ENCODE measurements at places on chromosomes 3 and 15.

DNA sequence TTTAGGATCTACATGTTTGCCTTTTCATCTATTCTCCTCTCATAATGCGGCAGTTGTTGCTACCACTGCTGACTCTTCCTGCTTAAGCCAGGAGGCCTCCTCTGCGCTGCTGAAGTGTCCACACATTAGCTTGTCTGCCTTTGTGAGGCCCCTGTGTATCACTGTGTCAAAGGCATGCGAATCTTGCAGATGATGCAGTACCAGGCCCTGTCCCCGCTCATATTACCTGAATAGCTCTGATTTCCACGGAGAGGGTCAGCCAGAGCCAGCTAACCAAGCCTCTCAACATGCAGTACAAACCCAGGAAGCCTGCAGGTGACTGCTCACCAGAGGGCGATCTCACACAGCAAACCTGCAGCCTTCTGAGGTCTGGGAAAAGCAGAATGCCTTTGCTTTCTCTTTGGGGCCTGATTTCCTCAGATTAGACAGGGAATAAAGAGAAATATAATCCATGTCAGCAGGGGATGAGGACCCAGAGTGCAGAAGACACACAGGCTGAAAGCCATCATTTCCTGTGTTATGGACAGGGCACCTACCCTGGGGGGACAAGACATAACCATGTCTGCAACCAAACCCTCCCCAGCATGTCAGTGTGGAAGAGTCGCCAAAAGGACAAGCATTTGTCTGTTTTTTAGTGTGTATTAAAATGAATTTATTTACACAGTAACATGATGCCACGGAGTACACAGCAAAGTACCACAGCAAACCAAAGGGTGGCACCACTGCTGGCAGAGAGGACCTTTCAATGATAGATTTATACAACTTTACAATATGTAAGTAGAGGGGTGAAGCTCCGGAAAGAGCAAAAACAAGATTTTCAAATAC, 36.8 kb upstream of the TSPAN3 start:
- peak; percentile 27 for DNase-seq

DNA sequence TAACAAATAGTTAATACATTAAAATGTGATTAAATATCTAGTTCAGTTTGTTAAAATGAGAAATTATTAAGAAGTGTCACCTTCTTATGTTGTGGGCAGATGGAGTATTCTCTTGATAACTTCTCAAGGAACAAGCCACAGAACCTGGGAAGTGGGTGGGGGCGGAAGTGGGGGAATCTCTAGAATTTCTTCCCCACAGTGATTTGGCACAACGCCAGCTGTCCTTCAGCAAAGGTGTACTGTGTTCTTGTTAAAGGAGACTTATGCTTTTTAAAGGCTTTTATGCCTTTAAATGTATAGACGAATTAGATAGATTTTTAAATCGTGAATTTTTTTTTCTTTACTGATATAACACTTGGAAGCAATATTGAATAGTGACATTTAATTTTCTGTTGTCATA, 42.4 kb downstream of the SEC22A start:
- DNase-seq = peak; percentile 18

DNA sequence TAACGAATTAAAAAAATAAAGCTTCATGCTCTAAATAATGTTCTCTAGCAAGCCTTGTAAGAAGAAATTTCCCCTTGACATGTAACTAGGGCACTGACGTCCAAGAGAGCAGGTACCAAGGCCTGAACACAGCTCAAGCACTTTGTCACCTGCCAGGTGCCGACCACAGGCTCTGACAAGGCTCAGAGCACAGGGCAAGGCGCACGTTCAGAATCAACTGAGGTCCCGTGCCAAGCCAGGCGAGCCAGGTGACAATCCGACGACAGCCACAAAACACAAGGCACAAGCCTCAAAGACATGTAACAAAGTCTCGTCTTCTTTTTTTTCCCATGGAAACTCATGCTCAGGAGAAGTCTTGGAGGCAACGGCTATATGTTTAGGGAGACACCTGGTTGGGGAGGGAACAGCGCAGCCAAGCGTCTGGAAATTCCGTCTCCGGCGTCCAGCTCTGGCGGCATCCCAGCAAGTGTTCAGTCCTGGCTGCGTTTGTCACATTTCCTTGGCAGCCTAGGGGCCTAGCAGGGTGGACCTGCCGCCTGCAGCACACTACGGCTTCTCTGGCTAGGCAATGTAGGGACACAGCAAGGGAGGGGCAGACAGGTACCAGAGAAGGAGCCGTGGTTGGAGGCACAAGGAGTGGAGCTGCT, 76.7 kb downstream of the ADAMTS17 start:
- DNase-seq = no peak

DNA sequence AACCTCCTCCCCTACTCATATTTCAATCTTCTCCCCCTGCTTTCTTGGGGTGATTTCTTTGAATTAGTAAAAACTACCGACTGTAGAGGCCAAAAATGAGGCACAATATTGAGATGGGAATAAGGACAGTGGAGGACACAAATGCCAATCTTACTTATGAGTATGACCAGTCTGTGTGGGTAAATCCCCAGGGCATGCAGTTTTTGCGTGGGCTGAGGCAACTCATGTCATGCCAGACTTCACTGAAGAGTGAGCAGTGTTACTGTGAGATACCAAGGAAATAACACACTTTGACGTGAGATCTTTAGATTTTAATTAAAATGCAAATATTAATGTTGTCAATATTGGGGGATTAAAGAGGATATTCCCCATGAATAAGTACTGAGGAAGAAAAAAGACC, 254.3 kb upstream of the ICE2 start:
- no peak for DNase-seq

- DNase-seq = no peak
Observed at GRCh38 chr15:57370929-57371328, 5.4 kb upstream of the CGNL1 start.
